Activated gamma-delta T cell treated with Interleukin-2 at 50 U/mL for 16 hours (primary cell): ENCODE measurements at places on chromosomes 1 and 21.

DNA sequence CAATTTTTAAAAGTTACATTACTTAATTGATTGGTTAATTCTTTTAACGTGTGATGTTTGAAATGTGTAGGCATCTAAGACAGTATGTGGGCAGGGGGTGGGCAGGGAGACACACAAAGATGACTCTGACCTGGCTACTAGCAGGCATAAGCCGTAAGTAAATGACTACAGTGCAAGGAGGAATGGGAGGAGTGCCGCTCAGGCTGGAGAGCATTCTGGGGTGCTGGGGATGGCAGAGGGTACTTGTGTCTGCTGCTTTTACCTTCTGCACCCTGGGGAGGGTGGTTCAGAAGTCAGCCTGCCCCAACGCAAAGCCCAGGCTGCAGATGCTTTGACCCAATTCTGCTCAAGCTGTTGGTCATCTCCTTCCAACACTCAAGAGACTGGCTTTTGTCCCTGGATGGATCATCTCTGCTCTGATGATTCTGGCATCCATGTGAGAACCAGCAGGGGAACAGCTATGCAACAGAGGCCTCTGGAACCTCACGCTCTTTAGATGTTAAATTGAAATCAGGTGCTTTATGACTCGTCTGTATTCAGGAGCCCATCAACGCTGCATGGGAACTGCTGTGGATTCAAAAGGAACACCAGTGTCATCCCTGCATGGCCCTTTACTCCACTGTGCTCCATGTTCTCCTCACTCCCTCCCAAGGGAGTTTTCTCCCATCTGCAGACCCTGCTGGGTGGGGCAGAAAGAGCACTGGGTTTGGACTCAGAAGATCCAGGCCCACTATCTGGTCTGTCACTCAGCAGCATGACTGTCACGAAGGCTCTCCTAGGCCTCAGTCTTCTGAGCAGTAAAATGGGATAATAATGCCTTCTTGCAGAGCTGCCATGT, 78.8 kb downstream of the FAM78B start:
- no peak for DNase-seq

GRCh38 chr1:1620433-1621139, 5.3 kb downstream of the MIB2 start:
- no peak for DNase-seq

DNA sequence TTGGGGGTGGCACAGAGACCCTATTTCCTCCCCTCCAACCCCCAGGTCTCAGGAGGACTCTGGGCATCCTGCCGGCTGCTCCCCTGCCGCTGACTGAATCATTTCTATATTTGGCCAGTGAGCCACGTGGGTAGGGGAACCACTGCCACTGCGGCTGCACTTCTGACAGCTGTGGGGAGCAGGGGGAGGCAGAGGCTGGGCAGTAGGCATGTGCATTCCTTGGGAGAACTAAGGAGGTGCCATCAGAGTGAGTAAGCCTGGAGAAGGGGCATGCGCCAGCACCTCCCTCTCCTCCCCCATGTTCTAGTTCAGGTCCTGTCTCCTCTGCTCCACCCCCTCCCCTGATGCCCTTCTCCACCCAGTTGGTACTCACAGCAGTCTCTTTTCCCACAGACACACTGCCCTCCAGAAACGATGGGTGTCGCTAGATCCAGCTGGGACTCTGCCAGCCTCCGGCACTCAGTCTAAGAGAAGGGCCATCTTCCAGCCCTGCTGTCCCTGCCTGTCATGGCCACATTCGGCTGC, 12.0 kb downstream of the PPFIA4 start:
- DNase-seq, result no peak

GRCh38 chr1:42419126-42419821, 36.5 kb downstream of the ZMYND12 start:
- DNase-seq, result no peak

DNA sequence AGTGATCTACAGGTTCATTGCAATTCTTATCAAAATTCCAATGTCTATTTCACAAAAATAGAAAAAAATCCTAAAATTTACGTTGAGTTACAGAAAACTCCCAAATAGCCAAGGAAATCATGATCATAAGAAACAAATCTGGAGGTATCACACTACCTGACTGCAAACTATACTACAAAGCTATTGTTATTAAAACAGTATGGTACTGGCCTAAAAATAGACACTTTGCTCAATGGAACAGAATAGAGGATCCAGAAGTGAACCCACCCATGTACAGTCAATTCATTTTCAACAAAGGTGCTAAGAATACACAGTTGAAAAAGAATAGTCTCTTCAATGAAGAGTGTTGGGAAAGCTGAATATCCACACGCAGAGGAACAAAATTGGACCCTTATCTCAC, 30.2 kb downstream of the GBP2 start:
- DNase-seq, result no peak

DNA sequence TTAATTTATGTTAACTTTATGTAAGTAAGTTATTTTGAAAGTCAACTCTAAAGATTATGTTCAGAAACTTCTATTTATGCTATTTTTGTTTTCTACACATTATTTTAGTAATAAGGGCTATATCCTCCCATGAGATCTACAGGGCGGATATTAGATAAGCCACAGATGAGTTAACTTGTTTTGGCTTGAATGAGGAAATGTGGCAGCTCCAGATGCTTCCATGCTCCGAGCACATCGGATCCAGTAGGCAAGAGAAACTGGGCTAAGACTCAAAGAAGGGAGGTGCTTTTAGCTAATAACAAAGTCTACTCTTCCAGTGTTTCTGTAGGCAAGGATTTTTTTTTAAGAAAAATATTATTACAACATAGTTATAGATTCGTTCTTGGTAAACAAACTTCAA, 20.0 kb upstream of the LAMC1 start:
- no peak for DNase-seq

- no peak for DNase-seq
These were observed 251.7 kb downstream of the BRINP3 start for GRCh38 chr1:190226006-190226405.

- DNase-seq, result no peak
These were observed 339.1 kb downstream of the PTPRC start for GRCh38 chr1:198977909-198978308.

DNA sequence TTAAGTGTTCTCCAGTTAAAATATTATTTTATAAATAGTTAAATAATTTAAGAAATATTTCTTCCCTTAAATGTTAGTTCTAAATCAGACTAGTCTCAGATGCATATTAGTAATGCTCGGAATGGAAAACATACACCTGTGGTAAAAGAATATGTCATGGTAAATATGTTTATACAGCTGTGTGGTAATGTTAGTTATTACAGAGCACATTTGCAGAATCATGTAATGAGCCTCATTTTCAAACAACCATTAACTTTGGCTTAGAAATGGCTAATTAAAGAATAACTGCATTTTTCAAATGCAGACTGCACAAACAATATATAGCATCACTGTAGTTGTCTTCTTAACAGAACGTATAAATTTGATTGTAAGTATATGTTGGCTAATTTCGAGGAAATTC, 90.3 kb downstream of the DISP1 start:
- DNase-seq, result no peak

DNA sequence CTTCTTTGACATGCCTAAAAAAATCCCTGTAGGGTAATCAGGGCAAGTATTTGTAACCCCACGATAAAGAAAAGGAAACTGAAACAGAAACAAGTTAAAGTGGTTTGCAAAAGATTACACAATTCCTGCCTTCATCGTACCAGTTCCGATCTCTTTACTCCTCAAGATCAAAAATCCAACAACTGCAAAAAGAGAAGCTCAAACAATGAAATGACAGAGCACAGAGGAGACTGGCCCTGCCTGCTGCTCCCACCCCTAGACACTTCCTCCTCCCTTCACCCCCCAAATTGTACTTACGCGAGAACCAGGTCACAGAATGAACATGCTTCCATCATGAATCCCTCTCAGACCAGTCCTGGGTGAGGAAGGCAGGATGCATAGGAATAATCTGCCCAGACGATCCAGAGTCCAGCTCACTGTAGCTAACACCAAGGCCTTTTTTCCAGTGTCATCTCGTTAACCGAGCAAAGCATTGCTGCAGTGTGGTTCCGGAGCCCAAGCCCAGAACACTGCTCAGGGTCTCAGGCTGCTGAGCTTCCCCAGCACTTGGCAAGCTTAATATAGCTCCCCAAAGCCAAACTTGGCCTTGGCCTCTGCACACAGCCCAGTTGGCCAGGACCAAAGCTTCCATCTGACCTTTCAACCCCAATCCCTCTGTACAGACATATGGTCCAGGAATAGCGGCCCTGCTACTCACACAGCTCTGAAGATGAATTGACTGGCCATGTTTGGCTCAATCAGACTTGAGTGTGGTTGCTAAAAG, 20.3 kb downstream of the RXRG start:
- no peak for DNase-seq

- no peak for DNase-seq
These were observed 205.8 kb upstream of the LYPLAL1 start for GRCh38 chr1:218967836-218968235.

- DNase-seq, result no peak
These were observed 139.8 kb downstream of the SPATA17 start for GRCh38 chr1:217770918-217771317.

GRCh38 chr1:72435025-72435424, 152.7 kb upstream of the NEGR1 start:
- no peak for DNase-seq

- DNase-seq, result no peak
These were observed 109.9 kb downstream of the SPAG17 start for GRCh38 chr1:118075116-118075515.

DNA sequence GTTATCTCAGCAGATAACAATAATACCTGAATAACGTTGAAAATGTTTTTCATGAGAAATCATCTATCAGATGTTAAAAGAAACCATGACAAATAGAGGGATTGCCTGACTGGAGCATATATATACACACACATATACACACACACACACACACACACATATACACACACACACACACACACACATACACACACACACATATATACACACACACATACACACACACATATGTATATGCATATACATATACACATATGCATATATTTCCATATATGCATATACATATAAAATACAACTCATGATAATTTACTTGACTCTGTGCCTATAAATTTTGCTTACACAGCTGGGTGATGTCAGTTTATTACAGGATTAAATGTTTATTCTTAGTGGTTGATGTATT, 847.3 kb upstream of the ADAMTS5 start:
- DNase-seq, result no peak

GRCh38 chr1:102163799-102164198, 167.1 kb upstream of the OLFM3 start:
- no peak for DNase-seq

DNA sequence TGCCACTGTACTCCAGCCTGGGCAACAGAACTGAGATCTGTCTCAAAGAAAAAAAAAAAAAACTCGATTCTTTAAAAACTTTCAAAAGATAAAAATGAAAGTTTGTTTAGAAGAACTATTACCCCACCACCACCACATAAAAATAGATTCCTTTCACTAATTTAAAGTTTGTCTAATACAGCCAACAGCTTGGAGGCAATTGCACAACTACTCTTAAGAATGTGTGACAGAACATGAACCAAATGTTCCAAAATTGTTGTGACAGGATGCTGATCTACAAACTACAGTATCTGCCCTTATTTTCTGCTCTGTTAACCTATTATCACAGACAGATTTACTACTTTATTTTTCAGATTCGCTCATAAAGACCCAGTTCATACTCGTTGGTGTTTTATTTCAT, 5.5 kb upstream of the TGFBR3 start:
- DNase-seq, result no peak
